ENCODE measurements at places on chromosomes 1 and 21.

DNA sequence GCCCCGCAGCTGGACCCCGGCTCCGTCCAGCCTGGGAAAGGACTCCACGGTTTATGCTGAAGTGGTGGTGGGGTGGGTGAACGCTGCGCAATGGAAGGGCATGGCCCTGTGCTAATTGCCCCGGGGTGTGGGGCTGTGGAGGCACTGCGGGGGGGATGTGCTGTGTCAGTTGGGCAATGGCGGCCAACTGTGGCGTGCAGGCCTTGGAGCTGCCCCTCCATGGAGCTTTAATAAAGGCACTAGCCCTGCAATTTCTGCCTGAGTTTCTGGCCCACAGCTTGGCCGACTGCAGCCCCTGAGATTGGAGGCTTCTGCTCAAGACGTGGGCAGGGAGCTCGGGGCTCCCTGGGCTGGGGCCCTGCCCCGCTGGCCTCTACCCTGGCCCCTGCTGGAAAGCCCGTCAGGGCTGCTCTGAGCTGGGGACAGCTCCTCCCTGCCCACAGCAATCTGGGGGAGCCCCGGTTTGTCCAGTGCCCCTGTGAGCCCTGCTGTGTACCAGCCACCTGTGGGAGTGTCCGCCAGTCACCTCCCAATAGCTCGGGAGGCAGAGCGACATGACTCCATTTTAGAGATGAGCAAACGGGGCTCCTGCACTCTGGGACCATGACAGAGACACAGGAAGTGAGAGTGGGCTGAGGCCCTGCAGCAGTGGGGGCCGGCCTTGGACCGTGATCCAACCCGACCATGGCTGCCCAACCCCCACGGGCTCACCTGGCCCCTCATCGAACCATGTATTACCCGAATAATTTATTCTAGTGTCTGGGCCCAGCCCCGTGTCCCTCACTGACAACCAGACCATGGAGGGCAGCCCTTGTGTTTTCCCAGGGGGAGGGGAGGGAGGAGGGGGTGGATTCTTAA, 8.7 kb upstream of the TNFRSF14 start:
- DNase-seq: no peak

DNA sequence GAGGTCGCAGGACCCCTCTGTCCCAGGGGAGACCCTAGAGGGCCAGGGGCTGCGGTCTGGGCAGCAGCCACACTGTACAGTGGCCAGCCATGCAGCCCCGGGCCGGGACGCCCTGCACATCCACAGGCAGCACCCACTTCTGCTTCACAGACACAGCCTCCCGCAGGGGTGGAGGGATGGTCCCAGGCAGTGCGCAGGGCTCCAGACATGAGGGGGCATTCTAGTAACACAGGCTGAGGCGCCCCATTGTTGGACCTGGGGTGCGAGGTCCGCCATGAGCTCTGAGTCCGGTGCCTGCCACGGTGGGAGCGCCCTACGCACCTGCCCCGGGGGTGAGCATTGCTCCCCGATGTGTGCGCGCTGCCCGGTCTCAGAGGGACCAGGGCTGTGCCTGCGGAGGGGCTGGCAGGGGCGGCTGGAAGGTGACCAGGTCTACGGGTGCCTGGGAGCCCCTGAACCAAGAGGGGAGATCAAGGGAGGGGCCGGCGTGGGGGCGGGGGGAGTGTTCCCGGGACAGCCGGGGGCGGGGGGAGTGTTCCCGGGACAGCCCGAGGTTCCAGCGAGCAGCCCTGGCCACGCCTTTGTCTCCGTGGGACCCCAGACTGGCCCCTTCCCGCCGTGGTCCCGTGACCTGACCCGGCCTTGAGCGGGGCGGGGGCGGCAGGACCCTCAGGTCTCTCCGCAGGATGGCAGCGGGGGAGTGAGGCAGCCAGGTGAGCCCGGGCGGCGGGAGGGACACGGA, 4.5 kb downstream of the MMEL1 start:
- DNase-seq: no peak

DNA sequence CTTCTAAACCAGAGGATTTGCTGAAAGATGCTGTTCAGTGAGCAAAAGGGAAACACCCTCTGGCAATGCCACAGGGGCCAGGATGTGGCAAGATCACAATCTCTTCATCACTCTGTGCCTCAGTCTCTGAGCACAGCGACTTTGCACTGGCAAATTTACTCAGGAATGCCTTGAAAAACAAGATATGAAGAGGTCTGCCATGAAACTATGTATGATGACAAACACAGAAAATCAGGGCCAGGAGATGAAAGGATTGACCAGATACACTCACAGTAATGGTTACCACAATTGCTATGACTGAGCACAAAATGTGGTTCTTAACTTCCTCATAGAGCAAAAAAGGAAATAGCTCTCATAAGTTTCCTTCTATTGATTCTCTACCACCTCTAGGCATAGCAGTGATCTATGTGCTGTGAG, 5.8 kb downstream of the TTC13 start:
- no peak for DNase-seq

DNA sequence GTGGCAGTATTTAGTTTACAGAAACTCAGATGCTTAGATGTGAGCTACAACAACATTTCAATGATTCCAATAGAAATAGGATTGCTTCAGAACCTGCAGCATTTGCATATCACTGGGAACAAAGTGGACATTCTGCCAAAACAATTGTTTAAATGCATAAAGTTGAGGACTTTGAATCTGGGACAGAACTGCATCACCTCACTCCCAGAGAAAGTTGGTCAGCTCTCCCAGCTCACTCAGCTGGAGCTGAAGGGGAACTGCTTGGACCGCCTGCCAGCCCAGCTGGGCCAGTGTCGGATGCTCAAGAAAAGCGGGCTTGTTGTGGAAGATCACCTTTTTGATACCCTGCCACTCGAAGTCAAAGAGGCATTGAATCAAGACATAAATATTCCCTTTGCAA, 59.7 kb upstream of the ZNF326 start:
- DNase-seq: no peak

DNA sequence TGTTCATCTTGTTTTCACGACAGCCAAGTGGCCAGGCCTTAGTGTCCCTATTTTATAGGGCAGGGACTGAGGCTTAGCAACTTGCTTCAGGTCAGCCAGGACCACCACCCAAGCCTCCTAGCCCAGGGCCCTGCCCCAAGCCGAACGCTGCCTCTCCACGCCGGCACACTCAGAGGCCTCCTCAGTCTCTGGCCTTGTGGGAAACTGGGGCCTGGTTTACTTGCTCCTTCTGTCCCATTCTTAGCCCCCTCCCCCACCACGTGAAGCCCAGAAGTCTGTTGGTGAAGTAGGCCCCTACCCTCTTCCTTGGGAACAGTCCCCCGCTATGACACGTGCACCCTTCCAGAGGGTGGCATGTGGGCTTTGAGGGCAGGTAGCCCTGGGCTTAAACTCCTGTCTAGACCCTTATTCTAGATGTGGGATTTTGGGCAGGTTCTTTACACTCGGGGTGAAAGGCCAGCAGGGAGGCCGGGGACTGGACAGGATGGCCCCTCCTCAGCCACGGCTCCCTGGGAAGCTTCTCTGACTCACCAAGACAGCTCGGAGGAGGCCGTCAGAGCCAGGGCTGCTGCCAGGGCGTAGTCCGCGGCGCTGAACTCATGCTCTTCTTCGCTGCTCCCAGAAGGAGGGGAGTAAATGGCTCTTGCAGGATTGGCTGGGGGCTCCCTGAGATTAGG, 4.3 kb downstream of the MYOM3 start:
- DNase-seq: no peak

- DNase-seq: no peak
Measured at GRCh38 chr1:240644732-240645131, 32.8 kb upstream of the GREM2 start.

- no peak for DNase-seq
Measured at GRCh38 chr1:66931590-66931989, 6.8 kb downstream of the MIER1 start.

GRCh38 chr1:66312271-66312990, 221.5 kb upstream of the SGIP1 start:
- DNase-seq: no peak

GRCh38 chr1:62131093-62131725, 63.4 kb upstream of the L1TD1 start:
- peak; percentile 33 for DNase-seq

Data from HFF-Myc (cell line).